GM12865 (cell line): ENCODE measurements at places on chromosomes 2 and 18.

DNA sequence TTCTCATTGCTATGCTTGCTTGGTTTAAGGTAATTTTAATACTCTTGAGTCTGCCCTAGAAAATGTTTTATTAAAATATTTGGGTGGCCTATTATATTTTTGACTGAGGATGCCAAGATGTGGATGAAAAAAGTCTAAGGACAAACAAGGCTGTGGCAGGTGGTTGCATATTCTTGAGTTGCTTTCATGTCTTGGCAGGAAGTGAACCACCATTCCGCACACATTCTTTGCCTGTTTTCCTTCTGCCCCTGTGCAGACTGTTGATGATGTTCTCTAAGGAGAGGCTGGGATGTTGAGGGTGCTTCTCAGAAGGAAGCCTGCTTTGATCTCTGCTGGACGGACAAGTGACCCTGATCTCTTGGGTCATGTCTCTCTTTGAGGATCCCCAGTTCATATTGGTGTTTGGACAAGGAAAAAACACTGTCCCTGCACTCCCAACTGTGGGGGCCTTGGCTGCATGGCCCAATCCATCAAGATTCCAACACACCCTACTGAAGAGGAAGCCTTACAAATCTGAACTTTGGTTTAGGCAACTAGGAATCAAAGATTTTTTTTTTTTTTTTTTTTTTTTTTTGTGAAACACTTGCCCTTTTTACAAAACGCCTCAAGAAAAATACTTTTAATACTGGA lies 45.0 kb upstream of the CD28 start:
- no peak for DNase-seq

- no peak for DNase-seq
These were observed 405.5 kb upstream of the VWC2L start for GRCh38 chr2:214005337-214005736.

GRCh38 chr2:11753886-11754699 lies 7.7 kb downstream of the LPIN1 start:
- DNase-seq, result peak; percentile 68

DNA sequence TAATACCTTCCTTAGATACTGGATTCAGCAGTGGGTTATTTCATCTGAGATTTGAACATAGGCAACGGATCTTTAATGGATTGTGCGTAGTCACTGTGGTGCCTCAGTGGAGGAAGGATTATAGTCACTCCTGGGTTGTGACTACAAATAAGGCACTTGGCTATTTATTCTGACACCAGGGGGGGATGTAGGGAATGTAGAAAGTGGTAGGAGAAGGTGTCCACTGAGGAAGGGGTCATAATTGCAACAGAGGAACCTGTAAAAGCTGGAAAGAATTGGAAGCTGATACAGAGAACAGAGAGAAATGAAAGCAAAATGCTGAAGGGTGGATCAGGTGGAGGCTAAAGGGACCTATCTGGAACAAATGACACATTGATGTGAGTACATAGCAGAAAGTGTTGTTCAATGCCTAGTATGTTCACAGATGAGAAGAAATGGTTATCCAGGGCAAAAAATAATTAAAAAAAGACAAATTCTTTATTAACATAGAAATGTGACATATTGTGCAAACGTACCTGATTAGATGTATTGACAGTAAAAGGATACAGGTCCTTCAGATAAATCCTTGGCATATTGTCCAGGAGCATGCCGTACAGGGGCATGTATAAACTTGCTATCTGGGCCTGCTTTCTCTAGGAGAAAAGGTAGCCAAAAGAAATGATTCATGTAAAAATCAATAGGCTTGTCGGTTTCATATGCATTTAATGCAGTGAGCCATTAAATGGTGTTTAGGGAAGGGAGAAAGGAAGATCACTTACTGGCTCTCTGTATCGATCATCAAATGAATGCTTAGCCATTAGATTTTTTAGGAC lies 91.2 kb upstream of the CCDC195 start:
- DNase-seq, result no peak

DNA sequence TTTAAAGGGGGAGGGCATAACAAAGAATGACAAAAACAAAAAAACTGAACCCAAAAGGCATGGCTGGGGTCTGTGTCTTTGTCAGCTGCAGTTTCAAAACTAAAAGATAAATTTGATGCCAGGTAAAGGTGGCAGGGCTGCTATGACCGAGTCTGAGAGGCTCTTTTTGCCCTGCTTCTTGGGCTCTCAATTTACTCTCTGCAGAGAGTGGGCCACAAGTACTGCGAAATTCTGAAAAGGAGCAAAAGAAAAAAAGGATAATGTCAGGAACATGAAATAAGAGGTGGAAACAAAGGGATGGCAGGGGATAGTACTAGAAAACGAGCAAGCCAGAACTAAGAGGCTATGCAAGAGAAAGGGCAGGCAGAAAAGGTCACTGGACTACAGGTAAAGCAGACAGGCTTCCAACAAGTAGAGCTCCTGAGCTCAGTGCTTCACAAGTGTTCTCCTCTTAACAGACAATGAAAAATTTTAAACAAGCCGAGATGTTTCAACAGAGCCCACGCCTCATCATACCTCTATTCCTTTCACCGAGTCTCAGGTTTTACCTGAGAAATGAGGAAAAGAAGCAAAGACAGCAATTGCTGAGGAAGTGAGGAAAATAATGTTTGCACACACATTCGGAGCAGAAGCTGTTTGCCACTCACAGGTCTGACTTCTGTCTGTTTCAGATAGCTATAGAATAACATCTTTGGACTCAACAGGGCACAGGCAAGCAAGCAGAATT lies 7.3 kb downstream of the IRS1 start:
- DNase-seq, result no peak

- no peak for DNase-seq
These were observed 9.0 kb upstream of the DSEL start for GRCh38 chr18:67525328-67526099.

DNA sequence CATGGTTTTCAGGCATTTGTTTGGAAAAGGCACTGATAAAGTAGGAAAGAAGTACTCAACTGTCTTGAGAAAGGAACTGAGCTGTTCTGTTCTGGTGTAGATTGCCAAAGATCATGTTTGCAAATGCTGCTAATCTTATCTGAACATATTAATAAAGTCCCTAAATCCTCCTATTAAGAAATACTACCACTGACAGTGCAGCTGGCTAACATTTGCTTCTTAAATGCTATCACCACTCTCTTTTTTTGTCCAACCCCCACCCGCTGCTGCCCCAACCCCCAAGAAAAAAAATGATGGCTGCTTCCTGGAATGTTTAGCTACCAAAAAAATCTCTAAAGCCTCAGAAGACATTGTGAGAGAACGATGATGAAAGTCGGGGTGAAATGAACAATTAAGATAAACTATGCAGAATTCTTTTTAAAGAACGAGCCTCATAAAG lies 130.7 kb downstream of the CCBE1 start:
- no peak for DNase-seq

- DNase-seq, result peak; percentile 65
These were observed at the start of gene NAB1 for GRCh38 chr2:190649035-190649797. TSS of gene NAB1 (plus strand) at chr2:190649083. CDS start at chr2:190659177, 10,094 bp downstream.
